ENCODE measurements at places on chromosomes 11 and 22. TPM values are rescaled to one million over a fixed set of nuclear protein-coding genes. Genes with fewer than 3 reads are reported as not detected.

Gene EI24
- 52.0 TPM for total RNA-seq

Gene CDKN1C
- 198 TPM for total RNA-seq

Gene CARNS1
- total RNA-seq, result 0.12 TPM

Gene TIGD3
- 0.35 TPM for total RNA-seq

Gene NPAS4
- total RNA-seq, result 0.07 TPM

Gene PKDREJ
- under 0.01 TPM for total RNA-seq

Gene BDNF
- 1.2 TPM for total RNA-seq

Gene OR52I1
- not detected for total RNA-seq

Gene PUS3
- 8.0 TPM for total RNA-seq

Gene APOA5
- total RNA-seq, result not detected

Gene GGA1
- total RNA-seq, result 60.7 TPM

Gene HSPB2
- 7.1 TPM for total RNA-seq

Gene WEE1
- 27.4 TPM for total RNA-seq

Gene FOSL1
- total RNA-seq, result 0.82 TPM

Gene NELL1
- total RNA-seq, result not detected

Gene RGL4
- total RNA-seq, result not detected

Gene ELP4
- 25.8 TPM for total RNA-seq

Gene PRR33
- not detected for total RNA-seq

Gene SHISAL1
- total RNA-seq, result 0.80 TPM

Gene IRAG1
- total RNA-seq, result 29.8 TPM

Gene PRR14L
- total RNA-seq, result 46.5 TPM

Gene MAPK12
- total RNA-seq, result 27.6 TPM

Gene FOXRED2
- 28.0 TPM for total RNA-seq

Gene SMIM35
- total RNA-seq, result not detected

Gene THRSP
- 0.40 TPM for total RNA-seq

Gene RAC2
- 2.3 TPM for total RNA-seq

Gene PLEKHB1
- total RNA-seq, result 12.3 TPM

Gene GLB1L2
- total RNA-seq, result 14.2 TPM

Gene SPINDOC
- 11.7 TPM for total RNA-seq

Gene OR6A2
- not detected for total RNA-seq

Gene FAM227A
- total RNA-seq, result 7.4 TPM

Gene TNNT3
- total RNA-seq, result not detected

Gene SYNGR1
- 67.1 TPM for total RNA-seq

Gene SYT13
- total RNA-seq, result 0.30 TPM

Gene PANX3
- total RNA-seq, result not detected

Gene FOLR3
- not detected for total RNA-seq

Gene MIEF1
- 22.6 TPM for total RNA-seq

Gene CCDC188
- 0.35 TPM for total RNA-seq

Gene MAP6
- total RNA-seq, result 2.1 TPM

Gene OLFML1
- 38.0 TPM for total RNA-seq

Gene SCGB1C1
- total RNA-seq, result not detected

Gene MEI1
- total RNA-seq, result 1.3 TPM
